ENCODE measurements at places on chromosomes 6 and 20.

DNA sequence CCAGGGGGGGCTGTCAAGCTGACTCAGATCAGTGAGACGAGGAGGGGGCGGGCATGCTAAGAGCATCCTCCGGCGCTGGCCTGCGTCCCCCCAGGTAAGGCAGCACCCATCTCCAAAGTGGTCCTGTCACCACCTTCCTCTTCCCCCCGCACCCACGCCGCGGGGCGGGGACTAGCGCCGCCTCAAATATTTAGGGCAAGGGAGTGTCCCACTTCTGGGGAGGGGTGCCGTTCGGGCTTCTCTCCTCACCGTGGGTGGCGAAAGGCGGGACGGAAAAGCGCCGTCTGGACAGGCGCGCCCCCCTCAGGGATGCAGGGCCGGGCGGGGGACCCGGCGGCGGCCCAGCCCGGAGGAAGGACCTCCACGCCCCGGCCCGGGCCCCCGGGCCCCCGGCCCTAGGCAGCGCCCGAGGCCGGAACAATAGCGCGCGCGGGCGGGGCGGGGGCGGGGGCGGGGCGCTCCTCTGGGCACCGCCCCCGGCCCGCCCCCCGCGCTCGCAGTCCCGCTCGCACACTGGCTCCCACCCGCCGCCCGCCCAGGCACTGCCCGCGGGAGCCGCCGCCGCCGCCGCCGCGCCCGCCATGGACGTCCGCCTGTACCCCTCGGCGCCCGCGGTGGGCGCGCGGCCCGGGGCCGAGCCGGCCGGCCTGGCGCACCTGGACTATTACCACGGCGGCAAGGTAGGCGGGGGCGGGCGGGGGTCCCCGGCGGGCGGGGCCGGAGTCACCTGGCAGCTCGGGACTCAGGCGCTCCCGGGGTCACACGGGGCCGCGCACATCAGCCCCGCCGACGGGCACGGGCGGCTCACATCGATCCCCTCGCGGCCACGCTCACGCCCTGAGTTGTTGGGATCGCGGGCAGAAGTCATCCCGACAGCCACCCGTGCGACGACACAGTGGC, at the start of gene TOX2:
TSS of gene TOX2 (plus strand) at position 542 of the 900 bp plus-strand sequence. CDS start at position 582, 40 bp downstream.
- DNase-seq, result peak; percentile 48

GRCh38 chr6:36938536-36938935, 16.0 kb upstream of the PI16 start:
- DNase-seq, result no peak

DNA sequence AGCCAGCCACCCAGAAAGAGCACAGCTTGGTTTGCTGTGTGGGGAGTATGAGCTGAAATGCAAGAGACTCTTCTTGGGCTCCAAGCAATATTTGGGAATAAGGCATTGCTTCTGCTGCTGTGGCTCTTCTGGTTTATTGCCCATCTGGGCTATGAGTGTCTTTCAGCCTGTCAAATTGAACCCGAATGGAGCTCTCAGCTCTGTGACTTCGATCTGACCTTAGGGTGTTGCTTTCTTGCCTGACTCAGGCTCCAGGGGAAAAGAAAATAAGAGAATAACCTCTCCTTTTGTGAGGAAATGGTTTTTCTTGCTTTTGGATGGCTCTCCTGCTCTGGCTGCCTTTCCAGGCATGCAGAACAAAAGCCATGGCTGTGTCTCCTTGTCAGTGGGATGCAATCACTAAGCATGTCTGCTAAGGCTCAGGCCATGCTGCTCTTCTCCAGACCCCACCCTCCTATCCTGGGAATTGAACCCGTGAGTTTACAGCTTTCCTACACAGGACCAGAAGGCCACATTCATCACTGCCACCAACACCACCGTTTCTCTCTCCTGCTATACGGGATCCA, 169.4 kb upstream of the JAG1 start:
- no peak for DNase-seq

DNA sequence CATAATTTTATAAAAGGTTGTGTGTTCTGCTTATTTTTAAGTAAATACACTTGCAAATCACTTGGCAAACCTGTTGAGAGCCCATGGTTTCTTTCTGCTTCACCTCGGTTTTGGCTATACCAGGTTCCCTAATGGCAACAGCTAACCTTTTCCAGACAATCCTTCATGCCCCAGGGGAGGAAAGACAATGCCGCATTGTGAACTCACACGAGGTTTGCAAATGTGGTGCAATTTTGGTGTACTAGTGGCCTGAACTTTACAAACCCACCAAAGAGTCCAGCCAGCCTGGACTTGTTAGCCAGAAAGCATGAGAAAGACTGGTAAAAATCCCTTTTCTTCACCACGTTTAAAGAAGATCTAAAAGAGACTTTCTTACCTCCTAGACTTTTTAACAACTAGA, 84.8 kb upstream of the SOX4 start:
- DNase-seq, result no peak

- no peak for DNase-seq
Observed at GRCh38 chr6:117265410-117266256, at the start of gene VGLL2. VGLL2 (plus strand) TSS chr6:117265558; CDS start chr6:117265764, 206 bp downstream.

GRCh38 chr6:42316981-42317380, 99.3 kb upstream of the MRPS10 start:
- no peak for DNase-seq

- DNase-seq, result no peak
Observed at GRCh38 chr6:165717732-165718465, 54.9 kb upstream of the PDE10A start.

GRCh38 chr6:86723729-86724128, 213.6 kb upstream of the HTR1E start:
- no peak for DNase-seq

GRCh38 chr6:125829433-125829832, 38.7 kb downstream of the NCOA7 start:
- no peak for DNase-seq

DNA sequence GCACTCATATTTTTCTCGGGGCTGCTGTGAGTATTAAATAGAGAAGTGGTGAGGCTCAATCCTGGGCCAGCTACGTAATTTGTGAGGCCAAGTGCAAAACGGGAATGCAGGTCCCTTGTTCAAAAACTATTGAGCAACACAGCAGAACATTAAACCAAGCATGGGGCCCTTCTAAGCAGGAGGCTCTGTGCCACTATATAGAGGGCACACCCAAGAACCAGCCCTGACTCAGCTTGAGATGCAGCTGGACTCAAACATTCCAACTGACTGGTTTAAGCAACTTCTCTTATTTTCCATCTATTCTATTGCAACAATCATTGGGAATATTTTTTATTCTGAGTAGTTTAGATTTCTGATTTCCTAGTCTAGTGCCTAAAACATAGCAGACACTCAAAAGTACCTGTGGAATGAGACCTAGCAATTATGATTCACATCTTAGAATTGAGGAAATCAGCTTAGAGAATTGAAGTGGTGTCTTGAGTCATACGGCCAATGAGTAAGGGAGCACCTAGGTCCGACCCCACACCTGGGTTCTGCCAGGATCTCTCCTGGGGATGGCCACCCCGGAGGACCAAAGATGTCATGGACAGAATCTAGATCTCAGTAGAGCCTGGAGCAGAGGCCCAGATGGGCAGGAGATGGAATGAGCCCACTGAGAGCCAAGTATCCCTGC, 1.3 kb downstream of the SIRPB2 start:
- DNase-seq, result no peak

GRCh38 chr6:28940858-28941683, 17.3 kb upstream of the TRIM27 start:
- peak; percentile 75 for DNase-seq

- DNase-seq, result no peak
Observed at GRCh38 chr20:9927224-9927623, 88.3 kb upstream of the PAK5 start.

DNA sequence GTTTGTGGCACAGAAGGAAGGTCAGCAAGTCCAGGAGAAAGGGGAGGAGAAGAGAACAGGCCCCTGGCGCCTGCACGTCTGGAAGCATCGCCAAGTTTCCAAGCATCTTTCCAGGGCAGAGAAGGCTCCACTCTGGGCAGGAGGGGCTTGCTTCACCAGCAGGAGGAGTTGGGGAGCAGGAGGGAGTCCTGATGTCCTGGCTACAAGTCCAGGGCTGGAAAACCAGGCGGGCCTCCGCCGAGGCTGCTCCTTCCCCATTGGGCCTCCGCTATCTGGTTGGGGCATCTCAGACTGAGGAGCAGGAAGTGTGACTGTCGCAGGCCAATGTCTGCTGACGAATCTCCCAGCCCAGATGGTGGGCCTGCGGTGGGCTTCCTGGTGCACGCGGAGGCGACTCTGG, 421.9 kb downstream of the PREX1 start:
- no peak for DNase-seq

GRCh38 chr6:24985323-24985722, 49.6 kb upstream of the RIPOR2 start:
- DNase-seq, result no peak

DNA sequence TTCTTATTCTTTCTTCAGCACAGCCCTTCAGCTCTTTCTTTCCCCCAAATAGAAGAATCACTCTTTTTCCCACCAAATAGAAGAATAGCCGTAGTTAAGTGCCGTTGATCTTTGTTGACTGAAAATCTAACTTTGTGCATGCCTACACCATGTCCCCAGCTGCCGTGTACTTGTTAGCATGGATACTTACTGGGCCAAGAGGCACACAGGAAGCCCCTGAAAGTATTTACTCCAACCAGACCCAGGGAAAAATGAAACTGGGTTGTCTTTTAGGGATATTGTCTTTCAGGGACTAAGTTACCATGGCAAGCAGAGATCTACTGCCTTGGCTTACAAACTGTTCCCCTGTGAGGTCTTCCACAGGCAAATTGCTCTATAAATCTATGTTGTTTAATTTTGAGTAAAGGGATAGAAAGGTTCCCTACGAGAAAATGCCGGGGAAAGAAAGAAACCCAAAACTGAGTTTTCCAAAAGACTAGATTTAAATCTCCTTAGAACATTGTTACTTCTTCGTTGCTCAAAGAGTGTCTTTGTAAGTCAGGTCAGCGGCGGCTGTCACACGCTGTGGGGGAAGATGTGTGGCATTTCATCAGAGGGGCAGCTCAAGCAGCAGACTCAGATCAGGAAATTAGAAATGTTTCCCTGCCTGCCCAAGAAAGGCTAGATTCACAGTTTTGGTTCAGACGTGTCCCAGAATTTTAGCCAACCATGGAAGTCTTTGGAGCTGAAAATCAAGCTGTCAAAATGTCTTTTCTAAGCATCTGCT, 188.2 kb upstream of the PRND start:
- no peak for DNase-seq
